ENCODE measurements at places on chromosomes 4 and X. TPM values are rescaled to one million over a fixed set of nuclear protein-coding genes. Genes with fewer than 3 reads are reported as not detected.

DNA sequence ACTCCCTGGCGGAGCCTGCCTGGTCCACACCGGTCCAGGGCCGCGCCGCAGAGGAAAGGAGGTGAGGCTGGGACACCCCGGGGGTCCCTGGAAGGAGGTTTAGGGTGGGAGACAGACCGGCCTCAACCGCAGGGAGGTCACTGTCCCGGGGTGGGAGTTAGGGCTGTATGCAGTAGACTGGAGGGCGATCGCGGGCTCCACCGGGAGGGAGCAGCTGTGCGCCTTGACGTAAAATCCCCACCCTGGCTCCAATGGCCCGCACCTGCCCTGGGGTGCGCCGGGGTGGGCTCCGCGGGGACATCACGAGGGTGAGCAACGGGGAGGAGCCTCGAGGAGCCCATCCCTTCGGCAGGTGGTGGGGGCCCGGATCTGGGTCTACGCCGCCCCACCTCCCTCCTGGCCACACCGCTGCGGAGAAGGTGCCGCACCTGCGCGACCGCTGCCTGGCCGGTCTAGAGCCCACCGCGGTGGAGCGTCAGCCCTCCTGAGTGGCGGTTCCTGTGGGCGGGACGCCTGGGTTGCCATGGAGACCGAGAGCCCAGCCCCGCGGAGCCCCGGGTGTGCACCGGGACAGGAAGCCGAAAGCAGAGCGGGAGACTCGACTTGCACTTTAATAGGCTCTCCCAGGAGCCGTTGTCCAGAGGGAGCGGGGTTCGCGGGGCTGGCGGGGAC lies 105.1 kb downstream of the ADRA2C start:
- DNase-seq = no peak

GRCh38 chr4:133623847-133624246 lies 474.8 kb downstream of the PCDH10 start:
- no peak for DNase-seq

PCDH7 gene
- 30.7 TPM for polyA plus RNA-seq

HSFX4 gene
- polyA plus RNA-seq = 1.1 TPM

L1CAM gene
- polyA plus RNA-seq = 1.8 TPM

H2BW2 gene
- polyA plus RNA-seq = 0.36 TPM
